HTR-8/SVneo (cell line): ENCODE measurements at places on chromosomes 5 and 9.

GRCh38 chr9:107269681-107270080 lies 13.4 kb upstream of the RAD23B start:
- DNase-seq, result no peak

- DNase-seq, result no peak
Observed at GRCh38 chr9:107227774-107228173, 55.3 kb upstream of the RAD23B start.

DNA sequence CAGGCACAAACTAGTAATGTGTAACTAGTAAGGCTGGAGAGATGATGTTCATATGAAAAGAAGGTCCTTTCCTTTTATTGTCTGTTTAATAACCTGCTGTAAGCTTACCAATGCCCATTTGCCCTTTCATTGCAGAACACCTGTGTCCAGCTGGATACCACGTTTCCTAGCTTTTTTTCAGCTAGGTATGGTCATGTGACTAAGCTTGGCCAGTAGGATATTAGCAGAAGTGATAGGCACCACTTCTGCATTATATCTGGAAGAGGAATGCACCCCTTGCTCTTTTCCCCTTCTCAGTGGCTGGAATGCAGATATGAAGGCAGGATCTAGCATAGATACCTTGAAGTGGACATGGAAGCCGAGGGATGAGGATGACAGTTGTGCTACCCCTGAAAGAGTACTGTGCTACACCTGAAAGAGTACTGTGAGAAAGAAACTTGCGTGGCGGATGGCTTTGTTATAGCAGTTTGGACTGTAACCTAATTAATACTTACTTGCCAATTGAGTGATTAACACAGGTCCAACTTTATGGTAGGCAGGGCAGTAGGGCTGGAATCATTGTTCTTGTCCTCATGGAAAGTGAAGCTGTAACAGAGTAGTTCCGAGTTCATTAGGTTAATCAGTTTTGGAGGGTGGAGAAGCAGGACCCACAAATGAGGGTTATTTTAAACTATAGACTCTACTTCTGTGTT lies 6.8 kb downstream of the SMIM32 start:
- DNase-seq, result no peak

DNA sequence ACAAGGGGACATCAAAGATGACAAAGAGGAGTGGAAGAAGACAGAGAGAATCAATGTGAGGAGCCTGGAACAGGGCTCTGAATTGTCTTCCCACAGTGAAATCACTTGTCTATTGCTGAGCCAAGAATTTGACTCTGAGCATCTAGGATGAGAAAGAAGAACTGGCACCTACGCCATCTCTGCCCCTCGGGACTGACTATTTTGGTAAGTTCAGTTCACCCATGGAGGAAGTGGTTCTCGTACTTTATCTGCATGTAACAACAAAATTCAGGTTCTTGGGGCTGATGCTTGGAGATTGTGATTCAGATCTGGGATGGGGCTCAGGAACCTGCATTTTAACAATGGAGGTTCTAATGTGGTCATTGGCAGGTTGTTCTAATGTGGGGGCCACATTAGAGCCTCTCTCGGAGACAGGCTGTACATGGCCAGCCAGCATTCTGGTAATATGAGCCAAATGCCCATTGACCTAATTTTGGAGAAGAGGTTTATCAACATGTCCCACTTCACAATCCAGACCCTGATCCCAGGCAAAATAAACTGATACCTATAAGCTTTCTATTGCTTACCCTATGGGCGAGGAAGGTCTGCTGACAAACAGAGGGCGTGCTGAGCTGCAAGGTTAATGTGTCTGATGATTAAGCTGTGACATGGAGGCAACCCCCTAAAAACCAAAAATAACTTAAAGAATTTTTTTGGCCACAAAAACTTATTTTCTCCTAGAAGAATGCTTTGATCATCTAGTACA lies 2.7 kb upstream of the IL12B start:
- DNase-seq, result no peak

GRCh38 chr5:154196281-154196680 lies 5.7 kb downstream of the GALNT10 start:
- no peak for DNase-seq

GRCh38 chr9:89174291-89174690 lies 4.3 kb downstream of the SHC3 start:
- no peak for DNase-seq
